ENCODE measurements at places on chromosomes 3 and 15.

DNA sequence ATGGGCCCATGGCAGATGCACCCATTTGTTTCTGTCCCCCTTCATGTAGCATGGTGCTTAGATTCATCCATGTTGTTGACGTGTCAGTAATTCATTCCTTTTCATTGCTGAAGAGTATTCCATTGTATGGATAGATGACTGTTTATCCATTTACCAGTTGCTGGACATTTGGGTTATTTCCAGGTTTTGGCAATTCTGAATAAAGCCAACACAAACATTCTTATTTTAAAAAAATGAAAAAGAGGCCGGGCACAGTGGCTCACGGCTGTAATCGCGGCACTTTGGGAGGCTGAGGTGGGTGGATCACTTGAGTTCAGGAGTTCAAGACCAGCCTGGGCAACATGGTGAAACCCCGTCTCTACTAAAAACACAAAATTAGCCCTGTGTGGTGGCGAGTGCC, 18.7 kb upstream of the TATDN2 start:
- no peak for DNase-seq

DNA sequence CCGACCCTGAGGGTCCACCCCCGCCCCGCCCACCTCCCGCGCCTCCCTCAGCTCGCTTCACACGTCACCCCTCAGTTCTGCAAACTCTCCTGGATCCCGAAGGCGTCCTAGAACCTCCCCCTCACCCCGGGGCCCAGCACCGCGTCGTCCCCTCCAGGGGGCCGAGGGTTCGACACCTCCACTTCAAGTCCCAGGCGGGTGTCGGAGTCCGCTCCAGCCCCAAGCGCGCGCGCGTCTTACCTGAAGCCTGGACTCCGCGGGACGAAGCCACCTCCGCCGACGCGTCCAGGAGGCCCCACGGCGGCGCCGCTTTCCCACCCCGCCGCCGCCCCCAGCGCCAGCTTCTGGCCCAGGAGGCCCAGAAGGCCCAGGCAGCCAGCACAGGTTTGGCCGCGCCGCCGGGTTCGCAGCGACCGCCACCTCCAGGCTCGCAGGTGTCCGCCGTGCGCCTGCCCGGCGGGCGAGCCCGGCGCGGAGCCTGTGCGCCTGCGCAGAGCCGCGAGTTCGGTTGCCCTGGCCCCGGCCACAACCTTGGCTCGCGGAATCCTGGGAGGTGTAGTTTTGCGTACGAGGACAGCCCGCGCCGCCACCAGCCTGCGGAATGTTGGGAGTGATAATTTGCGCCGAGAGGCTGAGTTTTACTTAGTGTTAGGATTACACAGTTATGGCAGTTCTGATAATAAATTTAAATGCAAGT, at the start of gene POMGNT2:
Gene POMGNT2 (minus strand): TSS at position 484 of the 697 bp plus-strand sequence. CDS start 24,648 bp downstream, outside the sequence.
- peak; percentile 92 for DNase-seq

GRCh38 chr15:39488516-39488915, 92.4 kb upstream of the THBS1 start:
- DNase-seq: no peak

GRCh38 chr3:172905451-172905850, 154.9 kb downstream of the ECT2 start:
- DNase-seq: no peak

DNA sequence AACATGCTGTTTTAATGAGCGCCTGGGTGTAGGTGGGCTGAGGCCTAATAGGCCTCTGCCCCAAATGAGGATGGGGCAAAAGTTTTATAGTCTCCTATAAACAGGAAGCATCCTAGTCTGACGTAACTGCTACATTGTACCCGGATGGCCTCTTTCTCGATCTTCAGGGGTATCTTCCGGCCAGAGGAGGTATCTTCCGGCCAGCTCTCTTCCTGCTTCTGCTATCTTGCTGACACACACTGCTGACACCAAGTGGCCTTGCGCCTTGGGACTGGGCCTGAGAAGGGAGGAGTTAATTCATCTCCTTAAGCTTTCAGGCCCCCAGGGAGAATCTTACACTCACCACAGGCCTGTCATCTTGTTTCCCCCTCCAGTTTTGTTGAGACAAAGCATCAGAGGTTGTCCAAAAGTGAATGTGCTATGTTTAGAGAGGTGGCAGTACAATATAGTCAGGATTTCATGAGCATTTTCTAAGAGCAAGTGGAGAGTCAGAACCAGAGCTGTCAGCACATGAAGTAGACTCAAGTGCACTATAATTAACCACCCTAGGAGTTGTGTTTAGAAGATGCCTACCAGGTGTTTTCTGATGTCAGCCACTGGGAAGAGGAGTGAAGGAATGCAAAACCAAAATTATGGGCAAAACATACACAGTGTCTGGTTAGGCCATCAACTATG, 15.6 kb upstream of the IGSF10 start:
- no peak for DNase-seq

- DNase-seq: no peak
Measured at GRCh38 chr15:50163719-50164410, 18.1 kb upstream of the SLC27A2 start.

Measured in stimulated activated naive CD8-positive, alpha-beta T cell treated with anti-CD3 and anti-CD28 coated beads, Interleukin-15, Interleukin-2, amounts not matched to agents 100 U/mL and 50 U/mL, for 24 hours (primary cell).